Effector CD8-positive, alpha-beta T cell (primary cell): ENCODE measurements at places on chromosomes 2 and 18.

DNA sequence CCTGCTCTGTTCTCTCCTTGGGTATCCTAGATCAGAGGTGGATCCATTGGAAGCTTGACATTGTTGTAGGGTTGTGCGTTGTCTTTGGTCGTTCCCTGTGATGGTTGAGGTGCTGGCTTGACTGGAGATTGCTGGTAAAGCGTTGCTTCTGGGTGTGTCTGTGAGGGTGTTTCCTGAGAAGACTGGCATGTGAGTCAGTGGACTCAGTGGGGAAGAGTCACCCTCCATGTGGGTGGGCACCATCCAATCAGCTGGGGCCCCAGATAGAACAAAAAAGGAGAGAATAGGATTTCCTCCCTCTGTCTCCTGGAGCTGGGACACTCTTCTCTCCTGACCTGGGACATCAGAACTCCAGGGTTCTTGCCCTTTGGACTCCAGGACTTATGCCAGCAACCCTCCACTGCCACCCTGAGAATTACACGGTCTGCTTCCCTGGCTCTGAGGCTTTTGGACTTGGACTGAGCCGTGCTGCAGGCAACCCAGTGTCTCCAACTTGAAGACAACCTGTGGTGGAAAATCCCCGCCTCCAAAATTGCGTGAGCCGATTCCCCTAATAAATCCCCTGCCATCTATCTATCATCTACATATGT, 14.8 kb upstream of the REEP1 start:
- no peak for DNase-seq

DNA sequence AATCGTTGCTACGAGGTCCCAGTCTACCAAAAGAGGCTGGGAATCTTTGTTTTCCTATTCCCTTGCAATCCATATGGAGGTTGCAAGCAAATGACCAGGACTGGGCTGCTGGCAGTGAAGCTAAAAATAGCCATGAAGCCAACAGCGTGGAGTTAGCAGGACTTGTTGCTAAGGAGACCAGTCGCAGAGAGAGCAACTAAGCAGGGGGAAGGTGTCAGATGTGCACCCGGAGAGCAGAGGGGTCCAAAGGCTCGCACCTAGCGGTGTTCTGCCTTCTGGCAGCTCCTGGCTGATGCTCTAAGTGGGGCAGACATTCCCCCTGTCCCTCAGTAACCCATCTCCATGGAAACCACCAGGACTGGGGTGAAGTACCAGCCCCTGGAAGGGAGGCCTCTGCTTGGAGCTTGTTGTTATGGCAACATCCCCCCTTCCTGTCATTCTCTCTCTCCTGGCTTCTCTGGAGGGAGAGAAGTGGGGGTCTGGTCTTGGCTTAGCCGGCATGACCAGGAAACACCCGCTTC, 84.6 kb downstream of the DNMT3A start:
- no peak for DNase-seq

- no peak for DNase-seq
Observed at GRCh38 chr2:72965770-72966450, 48.6 kb downstream of the EMX1 start.

DNA sequence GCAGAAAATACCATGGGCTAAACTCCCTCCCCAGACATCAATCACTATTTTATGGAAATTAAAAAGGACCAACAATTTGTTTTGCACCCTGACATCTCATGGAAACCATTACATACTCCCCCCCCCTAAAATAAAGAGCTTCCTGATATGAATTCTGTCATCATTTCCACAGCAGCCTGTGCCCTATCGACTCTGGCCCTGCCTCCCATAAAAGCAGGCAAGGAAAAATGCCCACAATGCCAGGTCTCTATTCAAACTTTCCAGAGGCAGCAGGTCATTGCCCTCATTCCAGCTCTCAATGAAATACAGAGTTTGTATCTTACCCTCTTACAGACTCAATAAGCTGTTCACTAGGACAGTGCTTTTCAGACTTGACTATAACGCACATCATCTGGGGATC, 254.4 kb upstream of the TANK start:
- DNase-seq = no peak

DNA sequence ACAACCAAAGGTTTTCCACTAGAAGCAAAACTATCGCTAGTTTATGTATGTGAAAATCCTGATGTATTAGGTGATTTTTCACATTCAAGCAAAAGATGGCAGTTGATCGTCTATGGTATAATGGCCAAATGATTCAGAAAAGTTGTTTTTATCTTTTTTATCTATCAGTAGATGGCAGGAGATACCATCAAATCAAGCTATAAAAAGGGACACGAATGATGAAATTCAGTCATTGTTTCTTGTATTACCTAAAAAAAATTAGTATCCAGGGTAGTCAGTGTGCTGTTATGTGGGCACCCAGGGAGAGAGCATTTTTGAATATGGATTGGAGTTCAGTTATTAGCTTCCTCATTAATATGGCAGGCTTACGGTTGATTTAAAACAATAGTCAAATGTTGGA, 22.9 kb upstream of the CAVIN2 start:
- no peak for DNase-seq

DNA sequence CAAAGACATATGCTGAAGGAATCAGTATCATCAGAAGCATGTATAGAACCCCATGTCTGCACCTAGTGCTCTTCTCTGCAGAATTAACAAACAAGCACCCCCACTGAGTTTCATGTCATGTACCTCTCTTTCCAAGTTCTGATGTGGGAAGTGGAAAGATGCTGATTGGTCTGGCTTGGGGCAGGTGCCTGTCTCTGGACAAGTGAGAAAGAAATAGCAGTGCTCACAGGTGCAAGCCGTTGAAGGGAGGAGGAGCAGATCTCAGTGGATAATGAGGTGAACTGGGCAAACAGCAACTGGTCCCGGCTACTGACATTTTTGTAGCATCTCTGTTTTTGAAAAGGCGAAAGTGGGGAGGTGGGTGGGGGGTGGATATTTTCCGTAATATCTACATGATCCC, 17.5 kb upstream of the ACVR1 start:
- no peak for DNase-seq

- DNase-seq = no peak
Observed at GRCh38 chr2:159275111-159275510, 11.4 kb downstream of the WDSUB1 start.

DNA sequence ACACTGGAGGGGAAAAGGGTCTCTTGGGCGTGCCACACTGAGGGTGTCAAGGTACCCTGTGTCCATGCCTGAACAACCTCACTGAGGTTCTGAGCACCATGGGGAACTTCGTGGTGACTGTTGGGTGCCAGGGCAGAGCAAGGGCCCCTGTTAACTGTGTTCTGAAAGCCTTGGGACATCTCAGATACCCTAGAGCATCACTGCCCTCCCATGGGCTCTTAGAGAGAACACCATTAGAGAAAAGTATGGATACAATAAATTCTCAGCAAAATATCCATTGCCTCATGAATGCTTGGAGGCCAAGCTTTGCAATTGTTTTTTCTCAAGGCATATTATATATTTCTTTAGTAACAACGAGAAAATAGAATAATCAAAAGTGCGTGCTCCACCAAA, 488.5 kb upstream of the NRP2 start:
- no peak for DNase-seq

DNA sequence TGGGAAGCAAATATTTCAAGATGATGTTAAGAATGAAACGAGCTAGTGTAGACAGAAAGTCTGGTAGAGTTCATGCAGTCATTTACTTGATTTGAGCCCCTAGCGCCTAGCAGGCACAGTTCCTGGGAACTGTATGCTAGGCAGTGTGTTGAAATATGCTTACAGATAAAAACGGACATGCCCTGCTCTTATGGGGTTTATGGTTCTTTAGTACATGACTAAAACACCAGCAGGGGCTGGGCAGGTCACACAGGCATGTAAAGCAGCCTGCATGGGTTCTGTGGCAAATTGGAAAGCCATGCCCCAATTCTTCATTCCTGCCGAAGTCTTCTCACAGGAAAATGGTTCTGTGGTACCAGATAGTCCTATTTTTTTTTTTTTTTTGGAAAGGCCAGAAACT, 27.3 kb upstream of the MGAT5 start:
- no peak for DNase-seq

DNA sequence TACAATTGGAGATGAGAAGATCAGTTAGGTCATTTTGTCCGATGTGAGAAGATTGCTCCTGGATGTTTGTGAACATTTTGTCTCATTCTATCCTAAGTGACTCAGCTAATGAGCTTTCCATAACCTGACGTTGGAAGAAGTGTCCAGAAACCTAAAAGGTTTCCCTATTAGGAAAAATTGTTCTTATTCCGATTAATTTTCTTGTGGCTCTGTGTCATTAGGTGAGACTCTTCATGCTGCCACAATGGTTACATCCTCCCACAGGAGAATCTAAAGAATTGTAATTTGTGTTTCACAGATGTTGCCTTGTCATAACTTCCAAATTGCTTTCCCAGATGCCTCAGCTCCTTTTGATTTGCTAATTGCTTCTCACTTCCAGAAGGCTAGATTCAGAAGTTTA, 261.0 kb upstream of the APCDD1 start:
- DNase-seq = no peak

- no peak for DNase-seq
Observed at GRCh38 chr2:207599636-207600035, 25.6 kb downstream of the METTL21A start.

- no peak for DNase-seq
Observed at GRCh38 chr2:12767541-12767940, 50.8 kb downstream of the TRIB2 start.

- DNase-seq = no peak
Observed at GRCh38 chr2:37855283-37856041, 69.6 kb upstream of the RMDN2 start.

DNA sequence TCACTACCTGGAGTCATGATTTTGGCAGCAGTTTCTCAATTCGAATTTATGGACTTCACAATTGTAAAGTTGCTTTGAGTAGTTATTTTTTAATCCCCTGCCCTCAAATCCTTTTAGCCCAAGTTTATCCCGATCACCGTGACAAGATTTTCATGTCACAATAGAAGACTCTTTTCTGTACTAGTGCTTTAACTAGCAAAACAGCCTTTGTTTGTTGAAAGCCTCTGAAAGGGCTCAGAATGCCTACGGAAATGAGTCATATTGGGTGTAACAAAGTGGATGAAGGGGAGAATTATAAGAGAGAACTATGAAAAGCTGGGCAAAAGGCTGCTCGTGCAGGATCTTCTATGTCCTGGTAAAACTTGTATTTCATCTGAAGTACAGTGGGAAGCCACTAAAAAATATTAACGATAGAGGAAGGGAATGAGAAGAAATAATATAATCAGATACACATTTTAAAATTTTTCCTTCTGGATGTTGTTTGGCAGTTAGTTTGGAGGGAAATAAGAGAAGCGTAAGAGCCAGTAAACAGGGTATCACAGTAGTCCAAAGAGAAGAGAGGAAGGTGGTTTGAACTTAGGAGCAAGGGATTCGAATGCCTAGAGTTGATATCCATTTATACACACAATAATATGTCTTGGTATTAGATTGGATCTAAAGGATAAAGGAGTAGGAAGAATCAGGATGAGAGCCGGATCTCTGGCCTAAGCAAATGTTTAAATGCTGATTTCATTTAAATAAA, 114.9 kb downstream of the GALNT13 start:
- no peak for DNase-seq

- DNase-seq = no peak
Observed at GRCh38 chr2:241886840-241887447, 17.4 kb downstream of the RTP5 start.

DNA sequence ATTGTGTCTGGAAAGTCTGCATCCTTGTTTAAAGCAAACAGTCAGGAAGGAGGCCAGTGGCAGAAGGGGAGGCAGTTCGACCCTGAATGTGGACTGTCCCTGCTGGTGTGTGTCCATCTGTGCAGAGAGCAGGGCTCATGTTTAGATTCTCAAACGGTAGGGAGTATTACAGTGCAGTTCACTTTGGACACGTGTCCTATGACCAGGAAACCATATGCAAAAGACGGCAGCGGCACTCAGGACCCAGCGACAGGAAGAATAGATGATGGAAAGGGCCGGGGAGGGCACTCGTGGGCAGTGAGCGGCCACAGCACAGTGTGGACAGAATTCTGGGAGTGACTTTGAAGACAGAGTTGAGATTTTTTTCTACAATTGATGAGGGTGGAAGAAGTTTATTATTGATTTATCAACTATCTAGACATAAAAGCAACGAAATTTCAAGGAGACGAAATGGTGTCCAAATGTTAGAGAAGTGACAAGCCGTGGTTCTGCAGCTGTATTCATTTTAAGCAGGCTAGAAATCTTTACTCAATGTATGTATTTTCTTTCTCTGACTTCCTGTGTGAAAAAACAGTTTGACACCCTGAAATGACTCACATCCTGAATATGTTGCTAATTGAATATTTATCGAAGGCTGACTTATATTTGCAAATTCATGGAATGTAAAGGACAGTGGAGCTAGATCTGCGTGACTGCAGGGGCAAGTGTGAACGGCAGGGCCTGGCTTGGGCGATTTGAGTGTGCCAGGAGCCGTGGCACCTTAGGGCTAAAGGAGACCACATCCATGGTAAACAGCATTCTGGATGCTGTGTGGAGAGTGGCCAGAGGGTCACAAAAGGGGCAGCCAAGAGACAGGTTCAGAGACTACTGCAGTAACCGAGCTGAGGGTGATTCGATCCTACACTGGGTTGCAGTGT, 214.2 kb downstream of the PTGR3 start:
- no peak for DNase-seq

DNA sequence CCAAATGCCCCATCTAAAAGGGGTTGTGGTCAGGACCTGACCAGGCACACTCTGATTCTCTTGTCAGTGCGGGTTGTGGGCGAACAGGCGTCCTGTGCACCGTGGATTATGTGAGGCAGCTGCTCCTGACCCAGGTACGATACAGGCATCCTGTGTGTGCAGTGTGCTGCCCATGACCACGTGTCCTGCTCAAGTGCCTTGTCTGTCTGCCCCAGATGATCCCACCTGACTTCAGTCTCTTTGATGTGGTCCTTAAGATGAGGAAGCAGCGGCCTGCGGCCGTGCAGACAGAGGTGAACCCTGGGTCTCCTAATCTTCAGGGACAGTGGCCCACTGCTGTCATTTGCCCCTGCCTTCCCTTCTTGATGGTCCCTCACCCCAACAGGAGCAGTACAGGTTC, 14.6 kb downstream of the PTPN18 start:
- DNase-seq = no peak

DNA sequence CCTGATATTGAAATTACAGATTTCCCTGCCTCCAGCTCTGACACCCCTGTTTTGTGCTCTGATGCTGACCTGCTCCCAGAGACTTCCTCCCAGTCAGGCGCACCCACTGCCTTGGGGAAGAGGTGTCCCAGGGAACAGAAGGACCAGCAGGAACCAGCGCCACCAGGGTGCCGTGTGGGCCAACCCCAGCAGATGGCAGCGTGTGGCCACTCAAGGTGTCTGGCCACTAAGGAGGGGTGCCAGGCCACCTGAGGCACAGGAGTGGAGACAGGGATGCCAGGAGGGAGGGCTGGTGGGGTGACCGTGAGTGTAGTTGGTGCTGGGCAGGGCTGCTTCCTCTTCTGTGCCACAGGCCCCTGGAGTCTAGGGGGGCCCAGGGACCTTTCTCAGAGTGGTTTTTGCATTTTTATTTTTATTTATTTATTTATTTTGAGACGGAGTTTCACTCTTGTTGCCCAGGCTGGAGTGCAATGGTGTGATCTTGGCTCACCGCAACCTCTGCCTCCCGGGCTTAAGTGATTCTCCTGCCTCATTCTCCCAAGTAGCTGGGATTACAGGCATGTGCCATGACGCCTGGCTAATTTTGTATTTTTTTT, 56.0 kb downstream of the TEX44 start:
- peak; percentile 33 for DNase-seq
